ENCODE measurements at places on chromosomes 5 and 9. TPM values are rescaled to one million over a fixed set of nuclear protein-coding genes. Genes with fewer than 3 reads are reported as not detected.

DNA sequence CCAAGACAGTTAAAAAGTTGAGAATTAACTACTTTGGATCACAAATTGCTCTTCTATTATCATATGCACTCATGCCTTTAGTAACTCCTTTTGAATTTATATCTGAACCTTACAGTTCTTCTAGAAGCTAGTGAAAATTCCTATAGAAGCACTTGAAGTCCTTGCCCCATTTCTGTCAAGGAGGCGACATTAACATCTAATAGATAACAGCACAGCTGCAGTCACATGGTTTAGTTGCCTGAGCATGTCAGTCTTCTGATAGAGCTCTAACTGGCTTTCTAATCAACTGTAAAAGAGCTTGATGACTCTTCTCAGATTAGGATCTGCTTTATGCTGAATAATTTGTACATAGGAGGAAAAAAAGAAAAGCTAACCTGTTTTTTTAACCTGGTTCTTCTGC, 9.0 kb downstream of the RFESD start:
- DNase-seq: no peak

Gene ODF2
- 26.4 TPM for total RNA-seq

Gene QRFP
- total RNA-seq: not detected

DNA sequence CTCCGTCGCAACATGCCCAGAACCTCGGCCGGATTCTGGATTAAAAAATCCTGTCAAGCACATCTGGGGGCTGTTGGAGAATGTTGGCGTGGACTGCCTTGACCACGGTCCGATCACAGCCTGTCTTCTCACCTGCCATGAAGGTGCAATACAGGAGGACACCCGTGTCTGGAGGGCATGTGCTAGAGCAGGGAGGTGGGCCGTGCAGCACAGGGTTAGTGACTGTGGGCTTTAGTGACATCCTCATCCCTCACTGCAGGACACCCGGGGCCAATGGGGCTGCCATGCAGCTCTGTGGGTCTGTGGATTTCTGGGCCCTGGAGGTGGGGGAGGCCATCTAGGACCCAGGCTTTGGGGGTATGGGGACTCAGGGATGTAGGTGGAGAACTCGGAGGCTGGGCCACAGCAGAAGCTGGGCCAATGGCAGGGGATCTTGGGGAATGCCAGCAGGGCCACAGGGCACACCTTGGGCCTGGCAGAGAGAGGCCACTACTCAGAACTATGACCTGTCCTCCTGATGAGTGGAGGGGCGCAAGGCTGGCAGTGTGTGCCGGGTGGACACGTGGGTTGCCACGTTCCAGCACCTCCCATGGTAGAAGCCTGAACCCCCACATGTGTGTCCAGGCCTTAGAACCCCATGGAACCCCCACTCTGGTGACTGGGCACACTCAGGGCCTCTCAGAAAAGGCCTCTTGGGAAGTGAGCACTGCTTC, 23.3 kb downstream of the ZDHHC11B start:
- DNase-seq: peak; percentile 83

DNA sequence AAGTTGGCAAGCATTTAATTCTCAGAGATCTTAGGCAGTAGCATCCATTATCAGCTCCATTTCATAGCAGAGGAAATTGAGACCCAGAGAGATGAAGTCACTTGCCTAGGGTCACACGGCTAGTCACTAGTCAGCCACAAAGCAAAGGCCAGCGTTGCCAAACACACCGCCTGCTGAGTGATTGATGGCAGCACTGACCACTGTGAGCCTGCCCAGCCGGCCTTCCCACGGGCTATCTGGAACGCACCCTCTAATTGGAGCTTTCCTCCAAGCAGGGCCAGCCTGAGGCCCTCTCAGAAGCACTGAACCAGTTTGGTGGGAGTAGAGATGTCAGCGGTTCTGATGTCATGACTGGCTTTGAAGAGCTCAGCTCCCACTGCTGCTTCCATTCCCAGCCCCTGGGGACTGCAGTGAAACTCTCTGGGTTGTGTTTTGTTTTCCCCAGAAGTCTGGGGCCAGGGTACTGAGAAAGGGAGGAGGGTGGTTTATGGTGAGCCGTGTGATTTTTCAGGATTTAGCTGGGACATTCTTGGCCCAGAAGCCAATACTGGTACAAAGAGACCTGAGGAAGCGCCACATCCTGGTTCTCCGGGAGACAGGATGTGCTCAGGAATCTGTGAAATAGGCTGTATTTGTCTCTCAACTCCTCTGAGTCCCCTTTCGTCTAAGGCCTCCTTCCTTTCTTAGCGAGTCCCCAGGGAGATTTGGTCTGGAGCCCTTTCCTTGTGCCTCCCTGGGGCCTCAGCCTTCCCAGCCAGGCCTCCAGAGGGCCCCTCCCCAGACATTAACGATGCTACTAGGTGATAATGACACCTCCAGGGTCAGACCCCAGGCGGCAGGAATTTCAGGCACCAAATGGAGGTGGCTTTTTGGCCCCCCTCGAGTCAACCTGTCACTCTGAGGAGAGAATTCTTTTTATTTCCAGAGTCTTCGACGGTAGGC, 44.5 kb downstream of the SPRY4 start:
- peak; percentile 96 for DNase-seq

- no peak for DNase-seq
Observed at GRCh38 chr9:137186385-137186784, 2.0 kb downstream of the ANAPC2 start.

- DNase-seq: no peak
Observed at GRCh38 chr9:107597743-107598217, 108.2 kb upstream of the KLF4 start.

DNA sequence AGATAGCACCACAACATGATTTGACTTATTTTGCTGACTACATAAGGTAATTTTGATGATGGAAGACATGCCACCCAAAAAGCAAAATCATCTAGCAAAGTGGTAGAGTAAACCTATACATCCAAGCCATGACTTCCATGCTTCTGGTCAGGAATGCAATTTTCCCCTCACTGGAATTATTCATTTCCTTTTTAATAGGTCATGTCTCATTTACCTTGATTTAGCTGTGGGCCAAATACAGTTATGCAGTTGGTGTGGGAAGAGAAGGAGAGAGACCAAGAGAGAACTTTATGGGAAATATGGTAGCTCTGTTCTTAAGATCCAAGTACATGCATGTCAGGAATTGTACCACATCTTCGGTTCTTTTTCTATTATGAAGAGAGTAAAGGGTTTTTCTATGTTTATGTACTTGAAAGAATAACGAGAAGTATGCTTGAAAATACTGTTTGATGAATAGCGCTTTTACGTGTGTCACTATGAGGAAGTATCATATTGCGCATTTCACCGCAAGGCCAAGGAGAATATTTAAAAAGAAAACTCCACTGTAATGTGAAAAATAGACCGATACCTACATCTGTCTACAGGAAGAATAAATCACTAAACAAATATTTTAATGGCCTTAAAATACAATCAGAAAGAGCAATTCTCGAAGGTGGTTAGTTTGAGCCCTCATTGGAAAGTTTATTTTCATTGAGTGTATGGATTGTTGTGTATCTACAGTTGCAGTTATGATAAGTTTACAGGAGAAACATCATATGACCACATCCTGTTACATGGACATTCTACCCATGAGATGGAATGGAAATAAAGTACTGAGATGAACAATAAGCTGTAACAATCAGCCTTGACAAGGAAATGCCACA, 134.0 kb downstream of the FOXD1 start:
- DNase-seq: no peak

Gene ATP10B
- total RNA-seq: not detected

Gene NEUROG1
- not detected for total RNA-seq

DNA sequence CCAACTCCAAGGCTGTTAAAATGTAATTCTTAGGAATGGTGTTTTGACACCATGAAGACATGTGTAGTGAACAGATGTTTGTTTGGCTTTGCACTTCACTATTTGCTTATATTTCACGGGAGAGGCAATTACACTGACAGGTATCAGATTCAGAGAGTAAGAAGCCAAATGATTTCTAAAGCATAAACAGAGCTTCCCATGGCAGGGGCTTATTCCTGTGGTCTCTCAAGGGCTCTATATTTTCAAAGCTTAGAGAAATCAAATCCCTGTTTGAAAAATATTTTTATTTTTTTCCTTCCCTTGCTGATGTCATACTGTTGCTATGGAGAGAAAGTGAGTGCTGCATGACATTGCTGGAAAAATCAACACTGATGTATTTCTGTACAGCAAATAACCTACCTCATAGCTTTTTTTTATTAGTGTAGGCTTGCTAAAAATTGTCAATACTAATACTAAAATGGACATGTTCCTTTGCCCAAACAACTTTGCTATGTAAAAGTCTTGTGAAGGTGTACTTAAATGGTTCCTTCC, 161.4 kb downstream of the GIN1 start:
- DNase-seq: no peak

Gene GFI1B
- total RNA-seq: not detected

Gene RHOBTB3
- 349 TPM for total RNA-seq

GRCh38 chr9:93092251-93092991, 3.6 kb upstream of the CARD19 start:
- peak; percentile 70 for DNase-seq

Gene ZDHHC11
- 1.8 TPM for total RNA-seq

Gene FGF10
- 1.8 TPM for total RNA-seq

Gene LTC4S
- 1.4 TPM for total RNA-seq

GRCh38 chr5:12690361-12690760, 786.1 kb upstream of the CTNND2 start:
- DNase-seq: no peak

Gene APBB3
- total RNA-seq: 24.2 TPM

Gene SHISAL2B
- not detected for total RNA-seq

GRCh38 chr9:127588740-127589506, 23.2 kb upstream of the STXBP1 start:
- no peak for DNase-seq

DNA sequence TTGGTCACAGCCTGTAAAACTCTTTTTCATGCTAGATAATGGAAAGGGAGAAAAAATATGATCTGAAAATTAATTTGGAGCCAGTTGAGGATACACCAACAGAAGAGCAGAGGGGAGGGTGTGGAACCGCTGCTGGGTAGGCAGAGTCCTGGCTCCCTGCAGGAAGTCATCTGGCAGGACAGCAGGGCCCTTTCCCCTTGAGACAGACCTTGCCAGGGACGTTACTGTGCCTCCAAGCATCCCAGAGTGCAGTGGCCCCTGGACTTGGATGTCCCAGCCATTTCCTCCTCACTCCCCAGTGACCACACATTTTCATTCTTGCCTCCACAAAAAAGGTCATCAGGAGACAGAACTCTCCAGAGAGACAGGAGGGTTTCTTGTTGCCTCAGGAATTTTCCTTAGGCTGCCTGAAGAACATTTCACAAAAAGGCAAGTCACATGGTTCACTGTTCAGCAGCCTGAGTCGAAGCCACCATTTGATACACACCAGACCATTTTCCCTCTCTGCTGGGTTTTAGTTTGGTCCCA, 5.9 kb downstream of the TRPM3 start:
- DNase-seq: no peak

GRCh38 chr5:159402311-159402710, 72.0 kb upstream of the IL12B start:
- no peak for DNase-seq

Gene SAP30L
- 36.5 TPM for total RNA-seq

GRCh38 chr9:2317591-2317990, 302.4 kb downstream of the SMARCA2 start:
- no peak for DNase-seq

Gene SLC34A1
- total RNA-seq: not detected

GRCh38 chr5:52693836-52694235, 93.9 kb upstream of the ITGA1 start:
- no peak for DNase-seq

- DNase-seq: no peak
Observed at GRCh38 chr9:3285365-3286161, 240.2 kb downstream of the RFX3 start.

GRCh38 chr9:35757226-35757891, 3.3 kb upstream of the MSMP start:
- DNase-seq: no peak

- no peak for DNase-seq
Observed at GRCh38 chr5:120304663-120305062, 159.4 kb upstream of the PRR16 start.

DNA sequence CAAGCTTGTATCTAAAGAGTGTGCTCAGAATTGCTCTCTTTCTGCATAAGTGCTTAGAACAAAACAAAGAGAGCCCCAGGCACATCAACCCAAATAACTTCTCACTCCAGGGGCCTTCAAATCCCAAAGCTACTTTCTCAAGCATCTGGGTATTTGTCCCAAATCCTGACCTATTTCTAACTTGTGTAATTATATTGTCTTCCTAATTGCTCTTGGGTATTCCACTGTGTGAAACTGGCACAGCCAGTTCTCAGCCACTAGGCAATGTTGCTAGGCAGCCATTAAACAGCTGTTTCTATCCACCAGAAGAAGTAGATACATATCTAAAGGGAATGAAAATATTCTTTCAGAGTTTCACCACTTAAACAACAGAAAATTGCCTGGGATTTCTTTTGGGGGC, 198.8 kb downstream of the PRELID2 start:
- DNase-seq: no peak

DNA sequence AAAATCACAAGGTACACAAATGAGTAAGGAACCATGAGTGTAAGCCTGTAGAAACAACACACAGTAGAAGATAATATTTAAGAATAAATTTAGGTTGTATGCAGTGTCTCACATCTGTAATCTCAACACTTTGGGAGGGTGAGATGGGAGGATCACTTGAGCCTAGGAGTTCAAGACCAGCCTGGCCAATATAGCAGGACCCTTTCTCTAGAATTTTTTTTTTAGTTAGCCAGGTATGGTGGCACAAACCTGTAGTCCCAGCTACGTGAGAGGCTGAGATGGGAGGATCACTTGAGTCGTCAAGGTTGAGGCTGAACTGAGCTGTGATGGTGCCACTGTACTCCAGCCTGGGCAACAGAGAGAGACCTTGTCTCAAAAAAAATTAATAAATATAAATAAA, 401.2 kb upstream of the RORB start:
- DNase-seq: no peak

Gene PDCD1LG2
- total RNA-seq: 4.7 TPM

GRCh38 chr9:93267681-93268505, 84.0 kb downstream of the WNK2 start:
- DNase-seq: peak; percentile 69

Gene DMRTA1
- 4.3 TPM for total RNA-seq

GRCh38 chr5:56566374-56567249, 248.7 kb upstream of the MAP3K1 start:
- DNase-seq: no peak

- no peak for DNase-seq
Observed at GRCh38 chr5:65820373-65820772, 98.4 kb downstream of the NLN start.

All from osteoblast (primary cell).